ENCODE measurements at places on chromosomes 1 and 21.
A peak's percentile ranks its signal among the peaks of the same experiment; 100 is the strongest.

DNA sequence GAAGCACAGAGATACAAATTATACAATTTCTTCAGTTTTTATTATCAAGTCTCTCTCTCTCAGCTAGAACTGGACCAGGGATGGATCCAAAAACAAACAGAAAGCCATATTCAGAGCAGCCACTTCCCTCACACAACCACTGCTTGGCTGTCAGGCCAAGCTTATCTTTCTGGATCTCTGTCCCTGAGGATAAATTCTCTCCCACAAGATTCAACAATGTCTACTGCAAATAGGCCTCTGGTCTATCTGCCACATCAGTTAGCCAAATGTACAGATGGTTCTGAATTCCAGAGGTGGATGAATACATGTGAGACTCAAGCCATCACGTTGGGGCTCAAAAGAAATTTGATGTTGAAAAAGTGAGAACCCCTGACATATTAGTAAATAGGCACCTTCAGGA is 350.9 kb downstream of the LTN1 start:
- DNase-seq, result no peak

DNA sequence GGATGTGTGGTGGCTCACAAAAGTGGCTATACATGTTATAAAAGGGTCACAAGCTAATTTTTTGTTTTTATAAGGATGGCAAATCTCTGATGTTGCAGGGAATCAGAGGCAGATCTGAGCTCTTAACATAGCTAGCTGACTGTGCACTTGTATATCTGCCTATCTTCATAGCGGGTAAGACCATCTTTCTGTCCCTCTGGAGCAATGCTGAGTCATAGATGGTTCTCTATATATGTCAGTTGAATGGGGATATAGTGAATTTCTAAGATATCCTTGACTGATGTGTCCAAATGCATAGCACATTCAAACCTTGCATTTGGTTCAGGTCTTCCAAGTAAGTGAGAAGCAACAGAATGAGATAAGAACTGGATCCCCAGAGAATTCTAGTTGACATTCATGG is 272.6 kb upstream of the PROX1 start:
- DNase-seq, result no peak

GRCh38 chr1:234896477-234897389 is 231.9 kb downstream of the TOMM20 start:
- DNase-seq, result no peak

- no peak for DNase-seq
Measured at GRCh38 chr1:205189131-205189530, 22.4 kb downstream of the DSTYK start.

GRCh38 chr21:26719750-26720149 is 125.5 kb downstream of the ADAMTS1 start:
- no peak for DNase-seq

- DNase-seq, result no peak
Measured at GRCh38 chr21:46206163-46207005, 22.1 kb upstream of the SPATC1L start.

DNA sequence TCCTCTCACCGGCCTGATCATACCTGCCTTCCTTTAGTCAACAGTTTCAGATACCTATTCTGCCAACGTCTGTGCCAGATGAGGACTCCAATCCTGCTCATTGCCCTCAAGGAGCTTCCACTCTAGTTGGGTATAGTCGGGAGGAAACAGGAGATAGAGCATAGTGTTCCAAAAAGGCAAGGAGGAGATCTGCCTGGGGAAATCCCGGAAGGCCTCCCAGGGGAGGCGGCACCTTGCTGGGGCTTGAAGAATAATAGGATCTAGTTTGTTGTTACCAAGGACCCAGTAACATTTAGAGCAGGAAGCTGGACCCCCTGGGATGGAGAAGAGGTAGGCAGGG is 12.3 kb downstream of the LDLRAP1 start:
- no peak for DNase-seq

DNA sequence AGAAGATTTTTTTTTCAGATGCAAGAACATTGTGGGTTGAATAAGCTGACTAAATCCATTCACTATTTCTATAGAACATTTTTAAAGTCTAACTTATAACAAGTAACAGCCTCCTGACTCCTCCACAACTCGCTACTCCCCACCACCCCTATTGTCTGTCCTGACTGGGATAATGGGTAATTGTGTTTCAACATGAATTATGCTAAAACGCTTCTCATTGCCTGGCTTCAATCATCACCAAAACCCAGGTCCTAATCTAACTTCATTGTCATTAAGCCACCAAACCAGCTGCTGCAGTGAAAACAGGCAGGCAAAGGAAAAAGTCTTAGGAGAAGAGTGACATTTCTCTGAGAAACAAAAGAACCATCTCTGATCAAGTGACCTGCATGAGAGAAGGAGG is 30.0 kb downstream of the TNR start:
- DNase-seq, result no peak

DNA sequence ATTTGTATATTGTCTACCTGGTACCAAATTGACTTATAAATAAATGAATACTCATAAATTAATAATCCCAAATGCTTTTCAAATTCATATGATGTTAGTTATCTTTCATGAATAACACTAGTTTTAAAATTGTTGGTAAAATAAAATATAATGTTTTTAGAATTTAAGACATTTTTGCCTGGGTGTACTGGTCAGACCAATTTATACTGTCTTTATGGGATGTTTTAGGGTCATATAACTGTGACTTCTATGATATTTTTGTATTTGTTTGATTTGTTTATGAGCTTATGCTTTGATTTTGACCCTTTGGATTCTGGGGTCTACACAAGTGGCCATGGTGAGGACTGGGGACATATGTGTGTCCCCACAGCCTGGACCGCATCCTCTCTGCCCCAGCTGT is 54.1 kb upstream of the KLHDC7A start:
- no peak for DNase-seq

GRCh38 chr1:116927049-116927798 is 17.5 kb downstream of the PTGFRN start:
- no peak for DNase-seq

DNA sequence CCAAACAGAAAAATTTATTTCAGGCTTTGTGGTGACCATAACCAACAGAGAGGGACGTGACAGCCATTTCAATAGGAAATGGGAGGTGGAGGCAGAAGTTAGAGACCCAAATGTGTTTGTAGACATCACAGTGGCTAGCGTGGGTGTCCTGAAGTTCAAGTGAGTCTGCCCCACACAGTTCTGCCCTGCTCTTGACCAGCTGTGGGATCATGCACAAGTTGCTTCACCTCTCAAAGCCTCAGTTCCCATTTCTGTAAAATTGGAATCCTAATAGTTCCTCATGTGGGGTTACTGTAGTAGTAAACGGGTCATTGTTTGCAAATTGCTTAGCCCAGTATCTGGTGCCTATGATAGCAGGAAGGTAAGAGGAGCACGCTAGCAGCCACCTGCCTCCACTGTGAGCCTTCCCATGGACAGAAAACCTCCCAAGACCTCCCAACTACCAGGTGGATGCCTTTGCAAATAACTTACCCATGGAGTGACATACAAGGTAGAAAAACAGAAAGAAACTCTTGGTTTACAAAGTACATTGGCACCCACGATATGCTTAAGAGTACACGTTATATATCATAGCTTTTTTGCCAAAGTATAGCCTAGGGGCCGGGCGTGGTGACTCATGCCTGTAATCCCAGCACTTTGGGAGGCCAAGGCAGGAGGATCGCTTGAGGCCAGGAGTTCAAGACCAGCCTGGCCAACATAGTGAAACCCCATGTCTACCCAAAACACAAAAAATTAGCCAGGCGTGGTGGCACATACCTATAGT is 29.1 kb downstream of the FHAD1 start:
- DNase-seq, result no peak

- no peak for DNase-seq
Measured at GRCh38 chr1:29969576-29969975, 733.3 kb downstream of the PTPRU start.

GRCh38 chr1:232765542-232765941 is 39.7 kb upstream of the MAP10 start:
- DNase-seq, result no peak

GRCh38 chr1:242425232-242425631 is 99.3 kb downstream of the PLD5 start:
- DNase-seq, result peak; percentile 15

- DNase-seq, result no peak
Measured at GRCh38 chr1:226676381-226676780, 62.7 kb downstream of the ITPKB start.

DNA sequence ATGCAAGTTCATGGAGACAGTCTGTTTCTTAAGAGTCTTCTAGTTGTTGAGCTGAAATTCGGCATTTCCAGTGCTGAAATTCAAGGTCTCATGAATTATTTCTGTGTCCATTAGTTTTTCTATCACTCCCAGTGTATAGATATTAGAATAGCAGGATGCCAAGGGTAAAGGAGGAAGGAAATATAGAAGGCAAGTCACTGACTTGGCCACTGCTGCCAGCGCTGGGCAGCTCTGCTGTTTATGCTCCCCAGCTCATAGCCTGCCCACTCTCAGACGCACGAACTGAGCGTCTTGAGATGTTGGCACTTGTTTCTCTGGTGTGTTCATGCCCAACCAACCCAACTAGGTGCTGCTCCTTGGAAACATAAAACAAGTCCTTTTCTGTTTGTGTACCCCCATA is 110.1 kb downstream of the SLC45A1 start:
- DNase-seq, result no peak

DNA sequence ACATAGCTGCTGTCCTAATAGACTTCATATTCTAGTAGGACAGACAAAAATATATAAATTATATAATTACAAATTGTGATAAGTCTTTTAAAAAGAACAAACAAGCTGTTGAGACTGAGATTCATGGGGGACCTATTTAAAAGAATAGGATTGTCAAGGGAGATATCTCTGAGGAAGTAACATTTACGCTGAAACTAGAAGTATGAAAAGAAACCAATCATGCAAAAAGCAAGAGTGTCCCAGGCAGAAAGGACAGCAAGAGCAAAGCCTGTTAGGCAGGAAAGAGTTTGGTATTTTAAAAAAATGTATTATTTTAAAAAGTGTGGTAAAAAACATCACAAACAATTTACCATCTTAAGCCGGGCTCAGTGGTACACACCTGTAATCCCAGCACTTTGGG is 9.1 kb upstream of the METTL13 start:
- DNase-seq, result no peak

- DNase-seq, result no peak
Measured at GRCh38 chr21:31530897-31531705, 128.4 kb upstream of the SOD1 start.

DNA sequence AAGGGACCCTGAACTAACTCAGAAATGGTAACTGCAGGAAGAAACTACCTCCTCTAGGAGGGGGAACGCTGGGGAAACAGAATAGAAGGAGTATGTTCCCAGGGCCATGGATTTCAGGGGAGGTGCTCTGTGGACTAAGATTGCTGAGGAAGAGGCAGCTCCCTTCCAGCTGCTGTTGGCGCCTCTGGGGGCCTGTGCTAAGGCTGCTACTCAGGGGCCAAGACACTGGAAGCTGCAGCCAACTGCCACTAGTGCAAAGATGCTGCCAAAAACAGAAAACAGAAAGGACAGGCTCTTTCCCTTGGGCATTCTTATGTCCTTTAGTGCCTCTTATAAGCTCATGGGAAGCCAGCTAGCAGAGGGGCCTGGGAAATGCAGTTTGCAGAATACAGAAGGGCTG is 58.0 kb upstream of the SGIP1 start:
- DNase-seq, result no peak

- peak; percentile 22 for DNase-seq
Measured at GRCh38 chr1:29245876-29246275, 9.6 kb downstream of the PTPRU start.

DNA sequence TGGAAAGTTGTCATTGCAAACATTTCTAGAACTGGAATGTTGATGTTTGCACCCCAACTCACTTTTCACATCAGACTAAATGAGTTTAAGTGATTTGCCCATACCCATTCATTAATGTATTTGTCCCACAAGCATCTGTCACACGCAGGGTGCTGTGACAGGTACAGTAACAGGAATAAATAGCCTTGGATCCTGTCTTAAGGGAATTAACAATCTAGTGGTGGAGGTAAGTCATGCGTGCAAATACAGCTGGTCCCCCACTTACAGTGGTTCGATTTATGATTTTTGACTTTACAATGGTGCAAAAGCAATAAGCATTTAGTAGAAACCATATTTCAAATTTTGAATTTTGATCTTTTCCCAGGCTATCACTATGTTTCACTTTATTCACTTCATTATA is 17.5 kb upstream of the PRDM2 start:
- DNase-seq, result no peak

DNA sequence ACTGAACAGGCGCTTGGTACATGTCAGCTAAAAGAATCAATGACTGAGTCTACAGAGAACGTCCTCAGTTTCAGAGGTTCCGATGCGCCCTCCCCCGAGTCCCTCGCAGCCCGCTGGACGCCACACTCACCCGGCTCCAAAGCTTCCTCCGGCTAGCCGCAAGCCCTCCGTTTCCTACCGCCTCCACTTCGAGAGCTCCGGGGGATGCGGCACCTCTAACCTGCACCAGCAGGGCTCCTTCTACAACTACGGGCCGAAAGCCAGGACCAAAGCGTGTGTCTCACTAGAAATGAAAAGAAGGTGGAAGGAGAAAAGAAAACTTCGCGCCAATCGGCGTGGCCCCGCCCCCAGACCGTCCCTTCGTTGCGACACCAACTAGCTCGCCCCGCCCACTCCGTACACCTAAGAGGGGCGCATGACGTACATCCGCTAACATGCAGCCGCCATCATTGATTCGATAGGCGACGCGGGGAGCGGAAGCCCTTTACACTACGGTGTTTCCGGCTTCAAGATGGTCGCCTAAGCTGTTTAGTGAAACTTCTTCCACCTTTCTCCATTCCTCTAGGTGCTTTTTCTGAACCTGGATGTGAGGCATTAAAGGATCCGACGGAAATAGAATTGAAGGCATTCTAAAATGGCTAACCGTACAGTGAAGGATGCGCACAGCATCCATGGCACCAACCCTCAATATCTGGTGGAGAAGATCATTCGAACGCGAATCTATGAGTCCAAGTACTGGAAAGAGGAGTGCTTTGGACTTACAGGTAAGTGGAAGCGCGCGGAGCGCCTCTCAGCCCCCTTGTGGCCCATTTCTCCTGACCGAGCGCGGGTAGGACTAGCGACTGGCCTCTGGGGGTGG is at the start of the genes ORC1 and PRPF38A:
Gene ORC1 (minus strand): TSS at position 308 of the 859 bp plus-strand sequence. CDS start 2,200 bp downstream, outside the sequence.
Gene PRPF38A (plus strand): TSS at position 487 of the 859 bp plus-strand sequence. CDS start 148 bp downstream, at position 635.
- DNase-seq, result peak; percentile 97

DNA sequence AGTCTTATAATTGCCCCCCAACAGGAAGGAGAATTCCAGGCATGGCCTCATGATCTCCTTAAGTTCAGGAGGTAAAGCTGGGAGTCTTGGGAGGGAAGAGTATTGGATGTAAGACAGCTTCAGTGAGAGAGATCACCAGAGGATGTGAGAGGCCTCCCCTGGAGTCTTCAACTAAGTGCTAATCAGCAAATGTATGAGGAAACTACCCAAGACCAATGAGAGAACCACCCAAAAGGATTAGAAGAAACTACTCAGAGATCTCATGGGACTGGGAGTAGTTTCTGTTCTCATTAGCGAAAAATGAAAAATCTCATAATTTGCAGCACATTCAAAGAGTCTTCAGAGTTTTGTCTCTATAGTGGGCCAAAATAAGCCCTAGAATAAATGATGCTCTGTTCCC is 36.6 kb upstream of the WNT2B start:
- no peak for DNase-seq

GRCh38 chr1:203776636-203777035 is 11.7 kb downstream of the LAX1 start:
- DNase-seq, result no peak

GRCh38 chr1:228180271-228180958 is 14.8 kb downstream of the IBA57 start:
- DNase-seq, result no peak

GRCh38 chr1:156921053-156921529 is 659 bp downstream of the LRRC71 start:
- DNase-seq, result no peak

Measured in activated CD4-positive, alpha-beta T cell treated with anti-CD3 and anti-CD28 coated beads, Interleukin-2, Interleukin-4, amounts not matched to agents 100 ng/mL and 50 ng/mL, durations not matched to agents 16 hours and 8 hours (primary cell).